ENCODE measurements at places on chromosomes 1 and 21.

DNA sequence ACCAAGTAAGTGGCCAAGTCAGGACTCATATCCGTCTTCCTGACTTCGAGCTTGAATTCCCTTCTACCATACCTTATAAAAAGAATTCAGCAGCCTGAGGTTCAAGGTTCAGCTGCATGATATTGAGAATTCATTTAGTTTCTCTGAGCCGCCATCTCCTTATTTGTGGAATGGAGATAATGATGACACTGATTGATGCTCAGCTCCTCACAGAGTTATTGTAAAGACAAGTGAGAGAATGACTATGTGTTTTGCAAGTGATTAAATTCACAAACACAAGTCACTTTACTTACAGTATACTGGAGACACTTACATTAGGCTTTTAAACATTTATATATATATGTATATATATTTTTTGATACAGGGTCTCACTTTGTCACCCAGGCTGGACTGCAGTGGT, 39.8 kb upstream of the SCAF4 start:
- H3K4me1 ChIP-seq, result no peaks in the 10 kb centered on the region
- no peaks in the 10 kb centered on the region for H3K27me3 ChIP-seq
- no peaks in the 10 kb centered on the region for H3K36me3 ChIP-seq
- no peak overlapping the region for H3K27ac ChIP-seq
- DNase-seq, result no peak
- no peak overlapping the region for H3K4me3 ChIP-seq

- H3K27me3 ChIP-seq, result no peaks in the 10 kb centered on the region
- H3K4me3 ChIP-seq, result no peak overlapping the region
- DNase-seq, result no peak
- H3K4me1 ChIP-seq, result no peaks in the 10 kb centered on the region
These were observed 20.1 kb downstream of the CASZ1 start for GRCh38 chr1:10776190-10776905.

DNA sequence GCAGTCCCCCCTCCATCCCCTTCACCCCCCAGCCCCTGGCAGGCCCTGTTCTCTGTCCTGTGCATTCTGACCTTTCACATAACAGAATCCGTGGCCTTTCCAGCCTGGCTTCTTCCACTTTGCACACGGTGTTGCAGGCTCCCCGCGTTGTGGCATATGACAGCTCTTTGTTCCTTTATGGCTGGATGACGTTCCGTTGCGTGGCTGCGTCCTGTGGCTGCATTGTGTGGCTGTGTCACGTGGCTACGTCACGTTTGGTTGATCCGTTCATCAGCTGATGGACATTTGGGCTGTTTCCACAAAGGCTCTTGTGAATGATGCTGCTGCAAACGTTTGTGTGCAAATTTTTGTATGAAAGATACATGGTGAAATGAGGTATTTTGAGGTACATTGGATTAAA, 53.3 kb downstream of the PDE9A start:
- no peaks in the 10 kb centered on the region for H3K4me1 ChIP-seq
- no peak overlapping the region for H3K27ac ChIP-seq
- H3K36me3 ChIP-seq, result no peaks in the 10 kb centered on the region
- no peaks in the 10 kb centered on the region for H3K27me3 ChIP-seq
- no peak overlapping the region for H3K4me3 ChIP-seq

DNA sequence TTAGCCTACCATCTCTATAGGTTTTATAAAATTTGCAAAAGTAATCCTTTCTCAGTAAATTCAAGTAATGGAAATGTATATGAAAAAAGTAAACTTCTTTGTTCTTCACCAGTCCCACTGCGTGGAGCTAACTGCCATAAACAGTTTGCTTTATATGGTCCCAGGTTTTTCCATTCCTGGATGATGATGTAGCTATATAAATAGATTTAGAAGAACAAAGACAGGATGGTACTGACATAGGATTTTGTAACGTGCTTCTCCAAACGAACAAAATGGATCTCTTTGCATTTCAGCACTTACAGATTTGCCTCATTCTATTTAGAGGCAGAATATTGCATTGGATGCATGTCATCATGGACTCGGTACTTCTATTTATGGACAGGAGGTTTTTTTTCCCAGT, 57.3 kb downstream of the SMYD2 start:
- DNase-seq, result no peak
- no peak overlapping the region for H3K4me3 ChIP-seq
- H3K27me3 ChIP-seq, result no peaks in the 10 kb centered on the region
- no peak overlapping the region for H3K27ac ChIP-seq
- no peaks in the 10 kb centered on the region for H3K4me1 ChIP-seq

- no peak for DNase-seq
- no peak overlapping the region for H3K27ac ChIP-seq
- H3K36me3 ChIP-seq, result no peaks in the 10 kb centered on the region
- no peaks in the 10 kb centered on the region for H3K27me3 ChIP-seq
- no peak overlapping the region for H3K4me3 ChIP-seq
These were observed 486.1 kb upstream of the ADGRL2 start for GRCh38 chr1:81314513-81315233.

All from ascending aorta (tissue), 2 donors.